ENCODE measurements at places on chromosomes 2 and 18.

DNA sequence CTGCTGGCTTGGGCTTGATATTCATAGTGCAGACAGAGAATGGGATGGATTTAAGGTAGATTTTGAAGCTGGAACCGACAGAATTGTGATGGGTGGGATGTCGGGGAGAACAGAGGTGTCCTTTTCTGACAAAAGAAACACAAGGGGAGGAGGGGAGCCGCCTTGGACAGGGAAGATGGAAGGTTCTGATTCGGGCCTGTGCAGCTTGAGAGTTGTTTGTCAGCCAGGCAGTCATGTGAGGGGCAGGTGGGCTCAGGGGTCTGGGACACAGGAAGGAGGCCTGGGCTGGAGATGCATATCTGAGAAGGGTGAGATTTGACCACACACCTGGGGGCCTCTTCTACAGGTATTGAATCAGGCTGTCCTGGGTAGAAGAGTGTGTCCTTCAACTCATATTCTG lies 41.4 kb downstream of the NPAS2 start:
- DNase-seq = no peak

GRCh38 chr2:206218156-206218555 lies 56.3 kb upstream of the ZDBF2 start:
- no peak for DNase-seq

- peak; percentile 39 for DNase-seq
Observed at GRCh38 chr18:48023334-48024008, 93.0 kb upstream of the SMAD2 start.

GRCh38 chr2:68606759-68607158 lies 36.6 kb upstream of the PROKR1 start:
- DNase-seq = no peak

DNA sequence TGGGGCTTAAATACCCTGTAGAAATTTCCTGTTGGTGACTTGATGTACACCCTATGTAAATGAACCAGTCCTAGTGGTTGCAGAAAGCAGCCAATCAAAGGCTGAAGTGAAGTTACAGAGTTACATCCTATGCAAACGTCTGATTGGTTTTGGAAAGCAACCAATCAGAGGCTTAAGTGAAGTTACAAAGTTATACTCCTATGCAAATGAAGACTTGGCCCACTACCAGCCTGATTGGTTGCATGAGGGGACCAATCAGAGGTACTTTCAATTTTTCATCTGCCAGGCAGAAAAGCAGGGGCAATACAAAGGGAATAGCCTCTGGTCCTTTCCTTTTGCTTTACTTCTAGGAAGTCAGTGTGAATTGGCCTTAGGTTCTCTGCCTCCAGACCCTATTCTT lies 13.6 kb upstream of the ZNF397 start:
- DNase-seq = no peak

DNA sequence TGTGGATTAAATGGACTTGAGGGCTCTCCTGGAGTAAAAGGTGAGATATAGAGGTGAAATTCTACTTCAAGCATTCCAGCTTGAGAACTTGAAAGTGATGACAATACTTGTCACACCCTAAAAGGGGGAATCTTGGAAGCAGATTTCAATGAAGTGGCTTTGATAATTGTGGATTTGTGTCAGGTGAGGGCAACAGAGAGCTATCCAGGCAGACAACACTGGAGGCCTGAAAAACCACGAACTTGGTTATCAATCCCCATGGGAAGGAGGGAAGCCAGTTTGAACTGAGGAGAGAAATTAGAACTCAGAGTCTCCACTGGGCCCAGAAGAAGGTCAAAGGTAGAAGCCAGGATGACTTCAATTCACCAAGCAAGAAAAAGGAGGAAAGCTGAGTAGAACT lies 263.9 kb downstream of the FIGN start:
- DNase-seq = no peak

GRCh38 chr2:112910865-112911264 lies at the start of gene IL37:
Gene IL37, plus strand, starts transcription at chr2:112911165. Its CDS starts 1,848 bp downstream, at chr2:112913013.
- DNase-seq = no peak

- DNase-seq = no peak
Observed at GRCh38 chr2:139969323-139969722, 1189.1 kb upstream of the NXPH2 start.

DNA sequence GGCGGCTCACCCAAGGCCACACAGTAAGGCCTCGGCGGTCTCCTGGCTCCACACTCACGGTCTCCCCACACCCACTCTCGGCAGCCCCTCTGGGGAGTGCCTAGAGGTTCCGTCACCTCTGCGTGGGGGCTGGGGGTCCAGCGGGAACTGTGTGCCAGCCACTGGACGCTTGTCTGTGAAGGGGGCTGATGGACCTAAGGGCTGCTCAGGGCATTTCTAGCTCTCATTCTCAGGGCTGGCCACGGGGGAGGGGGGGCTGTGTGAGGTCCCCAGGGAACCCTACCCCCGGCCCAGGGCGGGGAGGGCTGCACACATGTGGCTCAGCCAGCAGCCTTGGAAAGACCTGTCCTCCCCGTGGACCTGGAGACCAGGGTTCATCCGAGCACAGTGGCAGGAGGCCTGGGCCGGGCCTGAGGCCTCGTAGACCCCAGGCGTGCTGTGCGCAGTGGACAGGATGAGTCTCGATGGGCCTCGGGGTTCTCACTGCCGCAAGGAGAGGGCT lies 27.1 kb upstream of the ODC1 start:
- no peak for DNase-seq

- DNase-seq = no peak
Observed at GRCh38 chr2:37766106-37766505, 94.7 kb upstream of the CDC42EP3 start.

DNA sequence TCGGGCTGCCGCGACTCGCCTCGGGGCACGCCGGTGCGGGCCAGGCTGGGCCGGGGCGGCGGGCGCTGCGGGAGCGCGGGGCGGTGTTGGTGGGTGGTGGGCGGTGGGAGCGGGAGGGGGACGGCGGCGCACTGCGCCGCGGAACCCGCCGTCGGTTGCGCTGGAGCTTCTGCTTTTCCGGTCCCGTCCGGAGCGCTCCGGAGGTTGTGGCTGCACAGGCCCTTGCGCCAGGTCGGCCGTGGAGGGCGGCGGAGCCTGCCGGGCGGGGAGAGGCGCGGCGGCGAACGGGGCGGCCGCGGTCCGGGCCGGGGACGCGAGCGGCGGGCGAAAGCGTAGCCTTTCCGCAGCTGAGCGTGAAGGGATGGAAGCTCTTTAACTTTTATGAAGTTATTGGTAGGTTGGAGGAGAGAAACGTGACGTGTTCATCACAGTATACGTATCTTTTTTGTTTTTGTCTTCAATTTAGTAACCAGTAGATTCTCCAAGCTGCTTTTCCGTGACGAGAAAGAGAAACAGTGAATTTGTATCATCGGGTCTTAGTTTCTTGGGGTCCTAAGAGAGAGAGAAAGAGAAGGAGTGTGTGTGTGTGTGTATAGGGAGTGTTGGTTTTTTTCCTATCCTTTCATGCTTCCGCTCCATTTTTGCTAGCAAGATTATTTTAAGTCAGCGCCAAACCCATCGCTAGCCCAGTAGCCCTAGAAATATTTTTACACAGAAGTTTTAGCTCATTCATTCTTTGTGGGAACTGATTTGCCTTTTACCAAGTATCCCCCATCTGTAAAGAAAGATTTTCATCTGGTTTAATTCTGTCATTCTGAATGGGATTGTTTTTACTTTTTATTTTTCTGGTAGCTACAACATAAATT lies 535 bp downstream of the ATG4B start:
- DNase-seq = no peak

DNA sequence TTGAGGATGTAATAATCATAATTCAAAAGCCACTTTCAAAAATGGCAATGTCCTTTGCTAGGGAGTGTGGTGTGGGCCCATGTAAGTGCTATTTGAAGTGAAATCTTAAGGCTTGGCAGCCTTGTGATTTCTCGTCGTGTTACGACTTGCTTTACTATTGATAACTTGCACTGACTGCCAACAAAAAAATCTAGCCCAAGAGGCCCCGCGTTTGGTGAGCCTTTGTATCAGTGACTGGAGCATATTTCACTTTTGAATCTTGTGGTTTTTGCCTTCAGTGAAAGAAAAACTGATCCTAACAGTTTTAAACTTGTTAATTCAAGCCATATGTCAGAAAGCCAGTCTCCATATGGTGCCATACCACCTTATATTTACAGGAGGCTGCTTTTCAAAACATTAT lies 248.0 kb downstream of the TMEM182 start:
- DNase-seq = no peak

GRCh38 chr2:155308367-155309009 lies 610.0 kb downstream of the KCNJ3 start:
- no peak for DNase-seq

GRCh38 chr2:45583977-45584376 lies 27.1 kb downstream of the SRBD1 start:
- DNase-seq = no peak

- DNase-seq = peak; percentile 74
Observed at GRCh38 chr2:109545828-109546713, 67.7 kb downstream of the SEPTIN10 start.
